Renal cortical epithelial cell (primary cell): ENCODE measurements at places on chromosomes 11 and 22. TPM values are rescaled to one million over a fixed set of nuclear protein-coding genes. Genes with fewer than 3 reads are reported as not detected.

The TMEM126B gene
- total RNA-seq, result 61.3 and 79.5 TPM in 2 replicates

The ACTN3 gene
- total RNA-seq, result not detected in 2 replicates

The TRIM3 gene
- total RNA-seq, result 5.6 and 16.5 TPM in 2 replicates

DNA sequence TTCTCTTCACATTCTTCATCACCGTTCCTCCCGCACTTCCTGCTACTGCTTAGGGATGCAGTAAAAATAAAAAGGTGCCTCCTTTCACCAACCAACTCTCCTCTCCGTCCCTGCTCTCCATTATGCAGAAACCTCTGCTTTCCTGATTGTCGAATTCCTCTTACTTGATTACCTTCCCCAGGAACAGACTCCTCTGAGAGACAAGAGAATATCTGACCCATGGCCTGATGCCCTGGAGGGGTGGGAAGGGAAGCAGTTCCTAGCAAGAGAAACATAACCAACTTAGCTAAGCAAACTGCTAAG, 80.9 kb downstream of the TRIM29 start:
- DNase-seq, result no peak

- DNase-seq, result no peak
Observed at GRCh38 chr11:115892016-115892415, 387.8 kb upstream of the CADM1 start.

DNA sequence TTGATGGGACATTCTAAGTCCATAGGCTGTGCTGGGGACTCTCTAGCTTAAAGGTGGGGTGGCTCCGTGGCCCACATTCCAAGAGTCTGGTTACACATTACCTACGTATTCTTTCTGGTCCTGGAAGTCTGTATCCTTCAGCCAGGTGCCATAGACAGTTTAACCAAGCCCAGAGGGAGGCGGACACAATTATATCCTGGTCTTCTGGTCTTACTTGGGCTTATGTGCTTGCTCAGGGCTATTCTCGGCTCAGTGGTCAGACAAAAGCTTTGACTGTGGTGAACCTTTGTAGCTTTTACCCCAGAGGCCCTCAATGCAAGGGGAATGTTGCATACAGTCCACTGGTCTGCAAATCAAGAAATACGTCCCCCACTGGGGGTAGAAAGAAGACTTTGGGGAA, 3.4 kb upstream of the INCENP start:
- no peak for DNase-seq

DNA sequence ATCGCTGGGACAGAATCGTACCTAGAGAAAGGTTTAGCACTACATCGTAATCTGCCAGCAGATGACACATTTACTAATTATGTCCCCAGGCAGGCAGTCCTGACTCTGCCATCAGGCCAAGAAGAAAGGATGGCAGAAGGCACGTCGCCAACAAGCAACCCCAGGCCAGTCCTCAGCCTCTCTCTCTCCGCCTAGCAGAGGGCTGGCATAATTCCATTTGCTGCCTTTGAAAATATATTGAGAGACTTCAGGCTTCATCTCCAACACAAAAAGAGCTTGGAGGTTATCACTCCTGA, 1517.0 kb downstream of the TBC1D22A start:
- no peak for DNase-seq

GRCh38 chr11:67270256-67271204, 4.3 kb downstream of the GRK2 start:
- peak; percentile 92 for DNase-seq

DNA sequence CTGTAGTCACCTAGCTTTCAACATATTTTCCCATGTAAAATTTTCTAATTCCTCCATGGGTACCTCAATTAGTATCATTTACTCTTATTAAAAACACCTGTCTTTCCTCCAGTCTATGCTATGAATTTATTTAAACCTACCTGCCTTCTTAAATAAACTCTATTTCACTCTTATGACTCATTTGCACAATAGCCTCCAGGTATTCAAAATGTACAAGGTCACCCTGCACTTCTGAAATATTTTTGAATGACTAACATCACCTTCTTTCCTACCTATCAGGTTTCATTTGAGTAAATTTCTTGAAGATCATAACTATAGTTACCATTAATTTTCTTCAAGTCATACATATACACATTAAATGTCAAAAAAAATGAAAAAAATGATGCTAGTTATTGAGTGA, 939.7 kb downstream of the DLG2 start:
- peak; percentile 49 for DNase-seq

DNA sequence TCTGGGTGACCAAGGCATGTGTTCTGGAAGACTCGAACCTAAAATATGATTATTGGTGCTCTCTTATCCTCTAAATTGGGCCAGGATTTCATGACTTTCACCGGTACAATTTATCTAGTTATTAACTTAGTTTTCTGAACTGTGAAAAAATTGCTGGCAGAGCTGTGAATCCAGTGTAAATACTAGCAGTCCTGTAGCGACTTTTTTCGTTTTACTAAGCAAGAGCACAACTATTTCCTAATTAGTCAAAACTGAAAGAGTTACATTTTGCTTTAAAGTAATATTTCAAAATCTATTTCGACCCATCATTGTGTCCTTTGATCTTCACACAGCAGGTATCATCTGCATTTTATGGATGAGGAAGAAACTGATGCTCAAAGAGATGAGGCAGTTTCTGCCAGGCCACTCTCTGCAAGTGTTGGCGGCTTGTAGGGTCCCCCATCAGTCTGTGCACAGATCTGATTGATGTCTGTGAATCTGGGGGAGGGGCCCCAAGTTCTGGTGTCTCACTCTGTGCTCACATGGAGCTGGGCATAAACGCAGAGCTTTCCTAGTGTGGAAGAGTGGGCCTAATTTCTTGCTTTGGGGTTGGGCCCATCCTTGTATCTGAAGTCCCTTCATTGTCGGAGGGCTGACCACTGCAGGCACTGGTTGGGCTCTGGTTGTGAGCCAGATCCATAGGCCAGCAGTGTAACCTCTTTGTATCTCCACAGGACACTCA, 1.4 kb upstream of the TRMT2A start:
- no peak for DNase-seq

DNA sequence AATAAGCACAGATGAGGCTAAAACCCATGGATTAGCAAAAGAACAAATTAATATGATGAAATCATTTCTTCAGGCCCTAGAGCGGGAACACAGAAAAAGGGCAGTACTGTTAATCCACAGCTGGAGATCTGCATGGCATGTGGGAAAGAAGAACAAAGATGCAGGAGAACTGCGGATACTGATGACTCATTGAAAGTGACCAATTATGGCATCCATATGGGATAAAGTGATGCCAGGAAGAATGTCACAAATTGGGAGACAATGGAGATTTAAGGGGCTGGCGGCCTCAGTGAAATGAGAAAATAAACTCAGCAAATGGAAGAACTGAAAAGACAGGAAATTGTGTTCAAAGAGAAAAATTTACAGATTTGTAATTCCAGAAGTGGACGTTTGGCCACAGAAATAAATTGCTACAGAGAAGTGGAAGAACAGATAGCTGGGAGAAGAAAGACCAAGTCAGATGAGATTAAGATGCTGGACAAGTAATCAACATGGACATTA, 39.4 kb downstream of the SIK3 start:
- no peak for DNase-seq

DNA sequence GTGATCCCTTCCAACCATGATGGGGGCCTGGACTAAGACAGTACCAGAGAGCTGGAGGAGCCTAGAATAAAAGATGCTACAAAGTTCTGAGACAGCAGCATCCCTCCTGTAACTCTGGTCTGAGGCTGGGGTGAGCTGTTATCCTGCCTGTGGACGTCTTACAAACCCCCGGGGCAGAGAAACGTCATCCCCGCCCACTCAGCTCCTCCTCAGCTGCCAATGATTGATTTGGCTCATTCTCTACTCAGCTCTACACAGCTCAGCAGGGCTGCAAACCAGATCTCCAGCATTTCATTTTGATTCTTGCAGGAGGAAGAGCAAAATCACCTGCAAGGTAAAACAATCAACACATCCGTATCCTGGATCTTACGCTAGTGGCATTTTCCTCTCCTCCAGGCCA, 55.5 kb downstream of the CSNK2A3 start:
- peak; percentile 13 for DNase-seq
